ENCODE measurements at places on chromosomes 5 and 9. TPM values are rescaled to one million over a fixed set of nuclear protein-coding genes. Genes with fewer than 3 reads are reported as not detected.

DNA sequence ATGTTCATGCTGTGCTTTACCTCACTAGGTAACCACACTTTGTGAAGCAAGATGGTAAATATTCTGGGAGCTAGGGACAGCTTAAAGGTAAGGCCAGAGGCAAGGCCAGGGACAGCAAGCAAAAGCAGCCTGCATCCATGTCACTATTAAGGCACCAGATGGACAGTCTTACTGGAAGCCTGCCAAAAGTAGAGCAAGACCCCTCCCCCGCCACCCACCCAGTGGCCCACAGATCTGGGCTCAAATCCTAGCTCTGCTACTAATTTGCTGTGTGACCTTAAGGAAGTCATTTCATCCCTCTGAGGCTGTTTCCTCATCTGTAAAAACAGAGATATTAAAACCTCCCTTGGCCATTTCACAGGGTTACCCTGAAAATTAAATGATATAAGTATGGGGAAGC, 13.2 kb upstream of the ERMP1 start:
- no peak for DNase-seq
- H3K4me3 ChIP-seq, result no peak overlapping the region
- no peaks in the 10 kb centered on the region for H3K4me1 ChIP-seq
- no peaks in the 10 kb centered on the region for H3K36me3 ChIP-seq
- no peak overlapping the region for H3K27ac ChIP-seq
- H3K27me3 ChIP-seq, result no peaks in the 10 kb centered on the region

- no peaks in the 10 kb centered on the region for H3K36me3 ChIP-seq
- DNase-seq, result no peak
- no peak overlapping the region for H3K27ac ChIP-seq
- no peak overlapping the region for H3K4me3 ChIP-seq
These were observed 71.4 kb downstream of the MED27 start for GRCh38 chr9:132008184-132008803.

SHOC1 gene
- under 0.01 TPM for total RNA-seq

DNA sequence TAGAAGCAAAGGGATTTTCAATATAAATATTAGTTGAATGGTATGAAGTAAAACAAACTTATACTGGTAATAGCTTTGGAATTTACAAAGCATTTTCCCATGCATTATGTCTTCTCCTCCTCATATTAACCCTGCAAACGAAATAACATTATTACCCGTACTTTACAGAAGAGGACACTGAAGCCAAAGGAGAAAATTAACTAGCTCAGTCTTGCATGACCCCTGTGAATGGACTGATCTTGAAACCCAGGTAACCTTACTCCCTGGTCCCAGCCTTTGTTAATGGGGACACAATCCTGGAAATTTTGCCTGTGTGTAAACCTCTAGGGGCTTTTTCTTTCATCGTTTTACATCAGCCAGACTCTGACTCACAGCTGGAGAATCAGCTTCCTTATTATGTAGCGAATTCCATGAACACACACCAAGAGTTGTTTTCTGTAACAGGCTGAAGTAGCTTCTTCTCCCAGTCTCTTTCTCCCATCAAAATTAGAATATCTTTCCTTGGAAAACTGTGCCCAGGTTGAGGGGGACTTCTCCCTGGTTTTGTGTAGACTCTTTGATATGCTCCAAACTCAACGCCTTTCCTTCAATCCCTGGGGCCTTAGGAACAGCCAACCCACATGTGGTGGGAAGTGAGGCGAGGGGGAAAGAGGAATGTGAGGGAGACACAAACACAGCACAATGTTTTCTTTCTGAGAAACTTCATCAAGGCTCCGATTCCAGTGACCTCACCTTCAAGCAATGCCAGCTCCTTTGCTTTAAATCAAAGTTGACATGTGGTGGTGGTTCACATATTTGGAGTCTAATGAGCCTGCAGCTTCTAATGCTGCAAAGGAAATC, 480.9 kb upstream of the PAPPA start:
- no peak overlapping the region for H3K4me3 ChIP-seq
- peak overlapping the region; percentile 92 for H3K27ac ChIP-seq
- H3K36me3 ChIP-seq, result no peaks in the 10 kb centered on the region
- no peaks in the 10 kb centered on the region for H3K27me3 ChIP-seq
- H3K4me1 ChIP-seq, result peaks cover 24% of the 10 kb centered on the region

DNA sequence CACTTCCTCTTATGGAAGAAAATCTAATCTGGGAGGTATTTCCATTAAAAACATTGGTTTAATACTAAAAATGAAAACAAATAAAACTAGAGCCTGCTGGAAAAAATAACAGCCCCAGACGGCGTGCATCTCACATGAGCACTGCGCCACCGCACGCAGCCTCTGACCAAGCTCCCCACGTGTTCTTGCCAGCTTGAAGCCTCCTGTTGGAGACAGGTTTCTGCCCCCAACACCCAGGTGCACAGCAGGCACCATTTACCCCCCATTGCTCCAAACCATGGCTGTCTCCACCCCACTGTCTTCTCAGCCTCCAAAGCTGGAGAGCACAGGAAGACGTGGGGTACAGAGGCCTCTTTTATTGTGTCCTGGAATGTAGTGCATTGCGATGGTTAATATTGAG, 10.7 kb upstream of the COL5A1 start:
- H3K36me3 ChIP-seq, result no peaks in the 10 kb centered on the region
- no peak for DNase-seq
- H3K4me1 ChIP-seq, result no peaks in the 10 kb centered on the region
- H3K27ac ChIP-seq, result no peak overlapping the region
- no peak overlapping the region for H3K4me3 ChIP-seq

GRCh38 chr9:129750013-129750638, 2.7 kb downstream of the PTGES start:
- peaks cover 19% of the 10 kb centered on the region for H3K4me1 ChIP-seq
- H3K27ac ChIP-seq, result no peak overlapping the region
- peak; percentile 71 for DNase-seq
- H3K36me3 ChIP-seq, result no peaks in the 10 kb centered on the region

DNA sequence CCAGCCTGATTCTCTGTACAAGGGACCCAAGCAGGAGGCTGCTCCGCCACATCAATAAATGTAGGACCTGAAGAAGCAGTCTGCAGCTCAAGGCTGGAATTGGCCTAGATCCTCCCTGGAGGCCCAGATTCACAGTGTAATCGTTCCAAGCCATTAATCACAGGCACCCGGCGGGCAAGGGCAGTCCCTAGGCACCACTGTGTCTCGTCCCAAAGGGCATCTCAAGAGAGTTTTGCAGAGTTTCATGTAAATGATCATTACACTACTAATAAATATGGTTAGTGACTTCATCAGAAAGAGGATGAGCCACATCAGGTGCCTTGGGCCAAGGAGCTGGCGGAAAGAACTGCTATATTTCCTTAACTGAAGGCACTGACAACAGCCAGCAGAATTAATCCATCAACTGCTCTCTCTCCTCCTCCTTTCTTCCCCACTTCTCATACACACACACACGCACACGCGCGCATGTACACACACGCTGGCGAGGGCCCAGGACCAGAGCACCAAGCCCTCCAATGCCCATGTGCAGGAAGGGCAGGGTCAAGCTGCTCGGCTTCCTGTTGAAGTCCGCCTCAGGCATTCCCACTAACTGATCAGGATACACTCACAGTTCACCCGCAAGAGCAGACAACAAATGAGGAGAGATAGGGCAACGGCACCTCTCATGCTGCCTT, 33.9 kb downstream of the GNAQ start:
- no peaks in the 10 kb centered on the region for H3K36me3 ChIP-seq
- H3K27ac ChIP-seq, result peak overlapping the region; percentile 22
- no peaks in the 10 kb centered on the region for H3K27me3 ChIP-seq
- H3K4me3 ChIP-seq, result no peak overlapping the region
- H3K4me1 ChIP-seq, result peaks cover 12% of the 10 kb centered on the region

Data from fibroblast of lung (primary cell).